AG09309 (cell line): ENCODE measurements at places on chromosomes 11 and 22.

GRCh38 chr11:117819096-117820040 is 5.2 kb downstream of the FXYD2 start:
- DNase-seq = no peak

DNA sequence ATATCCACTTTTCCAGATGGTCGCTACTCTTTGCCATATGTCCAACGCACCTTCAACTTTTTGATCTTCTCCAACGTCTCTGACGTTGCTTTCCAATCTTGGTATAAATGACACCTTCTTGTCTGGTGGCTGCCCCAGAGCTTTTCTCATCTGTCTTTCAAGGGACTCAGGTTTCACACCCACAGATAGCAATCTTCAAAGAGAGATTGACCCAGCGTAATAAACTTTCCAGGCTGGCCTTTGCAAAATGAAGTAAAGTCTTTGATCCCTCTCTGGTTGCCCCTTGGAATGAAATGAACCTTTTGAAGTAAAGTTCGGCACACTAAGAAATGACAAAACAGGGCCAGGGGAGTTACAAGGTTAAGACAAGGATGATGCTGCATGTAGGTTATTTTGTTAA is 138.4 kb upstream of the BDNF start:
- DNase-seq = no peak

DNA sequence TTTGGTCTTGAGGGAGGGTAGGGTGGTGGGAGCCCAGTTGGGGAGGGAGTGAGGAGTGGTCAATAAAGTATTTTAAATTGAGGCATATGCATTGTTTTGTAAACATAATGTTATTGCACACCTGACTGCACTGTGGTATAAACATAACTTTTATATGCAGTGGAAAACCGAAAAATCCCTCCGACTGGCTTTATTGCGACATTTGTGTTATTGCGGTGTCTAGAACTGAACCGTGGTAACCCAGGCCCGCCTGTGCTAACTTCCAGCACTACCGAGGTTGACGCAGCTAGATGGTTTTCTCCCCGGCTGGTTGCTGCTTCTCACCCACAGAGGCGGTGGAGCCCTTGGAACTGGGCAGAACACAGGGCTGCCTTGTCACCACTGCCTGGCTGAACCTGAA is 7.6 kb upstream of the RNH1 start:
- no peak for DNase-seq

- no peak for DNase-seq
Measured at GRCh38 chr11:70667767-70668166, 269.4 kb downstream of the CTTN start.

DNA sequence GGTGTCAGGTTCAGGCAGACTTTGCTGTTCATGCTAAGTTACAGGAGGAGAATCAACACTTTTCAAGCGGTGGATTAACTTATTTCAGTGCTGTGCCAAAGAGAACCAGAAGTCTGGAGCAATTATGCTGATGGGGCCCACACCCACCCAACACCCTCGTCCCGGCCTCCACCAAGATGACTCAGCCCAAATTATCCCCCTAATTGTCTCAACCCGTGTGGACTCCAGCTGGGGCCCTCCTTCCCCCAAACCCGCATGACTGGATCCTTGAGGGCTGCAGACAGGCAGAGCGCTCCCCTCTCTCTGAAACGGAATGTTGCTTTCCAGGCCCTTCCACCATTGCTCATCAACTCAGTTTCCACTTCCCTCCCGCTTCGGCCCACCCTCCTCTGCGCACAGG is 34.6 kb upstream of the MN1 start:
- no peak for DNase-seq

GRCh38 chr22:41893591-41894375 is 21.1 kb downstream of the SHISA8 start:
- no peak for DNase-seq

GRCh38 chr11:83006877-83007330 is 64.8 kb downstream of the RAB30 start:
- no peak for DNase-seq

DNA sequence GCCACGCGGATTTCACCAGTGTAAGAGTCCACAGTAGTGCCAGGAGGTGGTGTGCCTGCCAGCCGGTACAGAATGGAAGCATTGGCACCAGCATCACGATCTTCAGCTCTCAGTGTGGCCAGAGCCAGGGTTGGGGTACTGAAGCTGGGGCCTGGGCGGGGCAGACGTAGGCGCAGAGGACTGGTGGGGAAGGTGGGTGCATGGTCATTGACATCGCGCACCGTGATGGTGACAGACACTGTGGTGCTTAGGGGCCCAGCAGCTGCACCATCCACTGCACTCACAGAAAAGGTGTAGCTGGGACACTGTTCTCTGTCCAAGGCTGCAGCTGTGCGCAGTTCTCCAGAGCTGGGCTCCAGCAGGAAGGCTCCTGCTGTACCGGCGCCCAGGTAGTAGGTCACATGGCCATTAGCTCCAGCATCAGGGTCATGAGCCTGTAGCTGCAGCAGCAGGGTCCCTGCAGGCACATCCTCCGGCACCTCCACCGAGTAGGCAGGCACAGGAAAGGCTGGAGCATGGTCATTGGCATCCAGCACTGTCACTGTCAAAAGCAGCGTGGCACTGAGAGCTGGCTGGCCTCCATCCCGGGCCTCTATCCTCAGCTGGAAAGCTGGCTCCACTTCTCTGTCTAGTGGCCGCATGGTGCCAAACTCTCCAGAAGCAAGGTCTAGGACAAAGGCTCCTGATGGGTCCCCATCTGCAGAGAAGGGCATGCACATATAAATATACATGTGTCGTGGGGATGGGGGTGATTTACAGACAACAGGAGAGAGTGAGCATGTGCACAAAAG is 7.9 kb upstream of the TPP1 start:
- no peak for DNase-seq

DNA sequence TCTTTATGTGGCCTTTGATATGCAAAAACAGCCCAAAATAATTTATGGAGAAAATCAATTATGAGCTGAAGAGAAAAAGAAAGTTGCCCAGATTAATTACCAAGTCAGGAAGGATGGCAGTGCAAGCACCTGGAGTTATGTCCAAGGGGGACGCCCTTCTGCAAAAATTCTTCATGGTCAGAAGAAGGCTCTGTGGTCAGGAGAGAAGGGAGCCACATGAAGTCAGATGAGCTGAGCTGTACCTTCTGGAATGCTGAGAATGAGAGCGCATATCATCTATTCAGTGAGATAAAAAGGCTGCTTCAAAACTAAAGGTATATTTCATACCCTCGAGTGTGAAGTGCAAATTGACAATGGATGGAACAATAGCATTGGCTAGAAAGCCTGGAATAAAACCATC is 607.4 kb downstream of the NTM start:
- peak; percentile 16 for DNase-seq

GRCh38 chr11:118415739-118416068 is 14.3 kb downstream of the ATP5MG start:
- peak; percentile 95 for DNase-seq

DNA sequence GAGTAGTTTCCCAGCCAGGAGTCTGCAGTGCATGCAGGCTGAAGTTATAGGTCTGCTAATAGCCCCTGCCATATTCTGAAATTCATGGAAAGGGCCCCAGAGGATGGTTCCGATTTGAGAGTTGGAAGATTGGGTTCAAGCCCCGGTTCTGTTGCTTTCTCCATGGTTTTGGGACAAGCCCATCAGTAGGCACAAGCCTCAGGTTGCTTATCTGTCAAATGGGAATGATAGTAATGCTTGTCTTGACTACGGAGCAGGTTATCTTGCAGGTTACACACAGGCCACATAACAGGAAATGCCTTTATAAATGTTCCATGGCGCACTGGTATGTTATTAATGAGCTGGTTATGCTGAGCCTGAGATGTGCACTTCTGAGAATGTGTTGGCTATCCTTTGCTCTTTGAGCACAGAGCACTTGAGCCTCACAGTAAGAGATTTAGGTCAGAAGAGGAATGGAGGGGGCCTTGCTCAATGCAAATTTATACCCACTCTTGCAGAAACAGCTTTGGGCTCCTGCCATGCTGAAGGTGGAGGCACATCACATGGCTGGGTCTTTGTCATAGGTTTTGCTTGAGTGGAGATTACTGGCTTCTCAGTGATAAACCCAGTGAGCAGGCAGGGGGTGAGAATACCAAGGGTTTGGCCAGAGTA is 47.1 kb downstream of the ZNRF3 start:
- DNase-seq = no peak

DNA sequence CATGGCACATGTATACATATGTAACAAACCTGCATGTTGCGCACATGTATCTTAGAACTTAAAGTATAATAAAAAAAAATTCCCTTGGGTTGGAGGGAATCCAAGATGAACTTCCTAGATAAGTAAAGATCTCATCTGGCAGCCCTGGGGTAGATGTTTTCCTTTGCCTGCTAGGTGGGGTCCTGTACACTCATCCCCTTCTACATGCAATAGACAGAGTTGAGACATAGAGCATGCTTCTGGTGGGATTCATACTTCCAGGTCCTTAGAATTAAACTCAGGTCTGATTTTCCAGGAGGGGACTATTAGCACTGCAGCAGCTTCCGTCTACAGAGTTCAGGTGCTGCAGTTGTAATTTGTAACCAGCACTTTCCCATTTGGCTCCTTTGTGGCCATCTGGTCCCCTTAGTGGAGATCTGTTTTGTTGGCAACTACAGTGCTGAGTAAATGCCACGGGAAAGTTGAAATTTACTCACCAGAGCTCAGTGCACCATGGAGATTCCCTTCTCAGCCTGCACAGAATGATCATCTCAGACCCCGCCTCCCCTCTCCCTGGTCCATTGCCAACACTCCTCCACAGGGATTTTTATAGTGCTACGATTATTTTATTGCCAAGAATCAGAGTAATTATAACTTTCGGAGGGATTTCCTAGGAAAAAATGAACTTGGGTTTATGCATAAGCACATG is 220.1 kb upstream of the E2F8 start:
- DNase-seq = no peak

GRCh38 chr11:60810569-60810968 is 25.4 kb downstream of the MS4A10 start:
- DNase-seq = no peak

DNA sequence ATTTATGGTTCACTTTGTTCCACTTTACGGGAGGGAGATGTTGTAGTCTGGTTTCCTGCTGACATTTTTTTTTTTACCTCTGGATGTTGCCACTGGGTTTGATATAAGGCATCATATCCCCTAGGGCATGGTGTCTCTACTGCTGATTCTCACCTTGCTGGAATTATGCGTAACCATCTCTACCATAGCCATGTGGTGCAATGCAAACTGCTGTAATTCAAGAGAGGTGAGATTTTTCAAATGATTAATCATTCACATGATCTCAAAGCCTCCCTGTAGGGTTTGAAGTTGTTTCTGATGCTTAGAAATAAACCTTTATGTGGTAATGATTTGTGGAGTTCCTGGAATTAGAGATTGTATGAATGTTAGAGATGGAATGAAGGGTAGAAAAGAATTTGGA is 13.0 kb downstream of the MS4A3 start:
- DNase-seq = no peak

GRCh38 chr22:21697880-21698279 is 32.1 kb downstream of the PPIL2 start:
- DNase-seq = no peak

- DNase-seq = no peak
Measured at GRCh38 chr11:126733685-126734084, 266.9 kb downstream of the KIRREL3 start.

DNA sequence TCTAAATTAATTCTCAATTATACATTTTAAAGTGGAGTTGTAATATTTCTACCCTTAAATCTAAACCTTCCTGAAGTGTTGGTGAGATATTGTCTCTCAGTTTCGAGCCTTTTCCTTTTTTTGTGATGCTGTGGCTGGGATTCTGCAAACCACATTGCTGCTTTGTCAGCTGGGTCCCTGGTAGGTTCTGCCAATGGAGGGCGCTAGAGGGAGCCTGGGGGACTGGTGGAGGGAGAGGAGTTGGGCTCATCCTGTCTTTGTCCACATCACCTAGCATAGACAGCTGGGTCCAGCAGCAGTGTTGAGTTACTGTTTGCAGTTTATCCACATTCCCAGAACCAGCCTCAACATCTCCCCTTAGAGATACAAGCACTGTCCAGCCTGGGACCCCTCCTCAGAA is 41.0 kb downstream of the TRAF6 start:
- DNase-seq = no peak

- no peak for DNase-seq
Measured at GRCh38 chr11:23859087-23859486, 637.8 kb upstream of the LUZP2 start.

DNA sequence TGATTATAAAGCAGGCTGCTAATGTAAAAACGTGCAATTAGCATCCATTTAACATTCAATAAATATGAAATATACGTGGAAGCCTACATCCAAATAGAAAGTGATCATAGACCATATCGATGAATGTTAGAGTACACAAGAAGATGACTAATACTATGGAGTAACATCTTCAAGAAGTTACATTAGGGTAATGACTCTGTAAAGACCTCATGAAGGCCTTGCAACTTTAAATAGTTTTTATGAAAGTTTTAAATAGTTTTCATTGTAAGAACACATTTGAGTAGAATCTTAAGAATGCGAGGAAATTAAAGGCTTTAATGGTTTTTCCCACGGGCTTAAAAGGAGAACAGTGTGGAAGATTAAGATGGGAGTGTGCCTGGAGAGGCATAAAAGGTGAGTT is 1.4 kb downstream of the TRIM34 start:
- peak; percentile 42 for DNase-seq

- no peak for DNase-seq
Measured at GRCh38 chr22:28857288-28857687, 26.1 kb upstream of the ZNRF3 start.

- DNase-seq = no peak
Measured at GRCh38 chr11:74838188-74838587, 89.5 kb downstream of the RNF169 start.

- DNase-seq = no peak
Measured at GRCh38 chr22:49162841-49163240, 664.8 kb downstream of the BRD1 start.

DNA sequence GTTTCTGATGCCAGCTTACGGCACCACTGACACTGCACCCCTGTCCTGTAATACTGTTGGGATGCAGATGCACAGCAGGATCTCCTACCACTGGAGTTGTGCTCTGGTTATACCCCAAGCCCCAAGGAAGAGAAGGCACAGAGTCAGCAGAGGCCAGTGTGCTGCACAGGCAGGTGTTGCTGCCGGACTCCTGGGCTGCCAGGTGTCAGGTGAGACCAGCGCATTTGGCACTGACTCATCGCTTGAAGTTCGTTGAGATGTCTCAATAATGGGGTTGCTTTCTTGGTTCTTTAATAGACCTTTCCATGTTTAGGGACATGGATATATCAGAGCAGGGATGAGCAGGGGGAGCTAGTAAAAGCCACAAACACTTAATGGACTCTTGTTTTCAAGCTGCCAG is 75.7 kb upstream of the TTC12 start:
- no peak for DNase-seq

DNA sequence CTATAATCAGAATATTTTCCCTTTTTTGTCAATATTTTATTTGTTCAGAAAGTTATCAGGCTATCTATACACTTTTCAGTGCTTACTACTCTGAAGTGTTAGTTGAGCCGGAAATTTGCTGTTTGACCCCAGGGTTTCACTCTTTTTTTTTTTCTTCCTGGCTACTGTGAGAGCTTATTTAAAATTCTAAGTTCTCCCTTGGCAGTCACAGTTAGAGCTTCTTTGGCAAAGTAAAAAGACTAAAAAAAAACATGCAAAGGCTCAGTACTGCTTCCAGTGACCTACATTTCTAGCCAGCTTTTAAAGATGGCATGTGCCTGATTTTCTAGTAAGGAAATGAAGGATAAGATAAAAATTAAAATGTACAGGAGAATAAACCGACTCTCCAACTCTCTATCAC is 48.4 kb downstream of the ELP4 start:
- DNase-seq = no peak
